Fibroblast of skin of abdomen (primary cell): ENCODE measurements at places on chromosomes 2 and 18.

GRCh38 chr2:240341064-240341463 is 94.4 kb upstream of the GPC1 start:
- no peak for DNase-seq

DNA sequence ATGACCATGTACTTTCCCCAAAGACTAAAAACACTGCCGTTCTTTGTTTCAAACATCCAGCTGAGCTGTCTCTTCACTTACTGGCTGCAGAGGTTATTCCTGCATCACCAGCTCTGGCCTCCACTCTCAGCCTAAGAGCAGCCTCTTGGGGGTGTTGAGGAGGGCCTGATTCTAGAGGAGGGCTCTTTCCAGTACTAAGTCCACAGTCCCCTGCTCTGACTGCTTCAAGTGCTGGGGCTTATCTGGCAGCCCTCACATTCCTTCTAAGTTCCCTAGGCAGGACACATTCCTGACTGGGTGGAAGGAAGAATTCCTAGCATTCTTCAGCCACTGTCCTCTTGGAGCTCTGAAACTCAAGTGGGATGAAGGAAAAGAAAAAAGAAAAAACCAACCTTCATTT is 32.9 kb upstream of the EHBP1 start:
- peak; percentile 94 for DNase-seq

- DNase-seq: no peak
Measured at GRCh38 chr18:71329114-71329513, 1040.3 kb downstream of the SOCS6 start.

- no peak for DNase-seq
Measured at GRCh38 chr2:220509966-220510365, 882.5 kb downstream of the SLC4A3 start.

- DNase-seq: no peak
Measured at GRCh38 chr2:18889565-18890332, 300.4 kb upstream of the NT5C1B start.

DNA sequence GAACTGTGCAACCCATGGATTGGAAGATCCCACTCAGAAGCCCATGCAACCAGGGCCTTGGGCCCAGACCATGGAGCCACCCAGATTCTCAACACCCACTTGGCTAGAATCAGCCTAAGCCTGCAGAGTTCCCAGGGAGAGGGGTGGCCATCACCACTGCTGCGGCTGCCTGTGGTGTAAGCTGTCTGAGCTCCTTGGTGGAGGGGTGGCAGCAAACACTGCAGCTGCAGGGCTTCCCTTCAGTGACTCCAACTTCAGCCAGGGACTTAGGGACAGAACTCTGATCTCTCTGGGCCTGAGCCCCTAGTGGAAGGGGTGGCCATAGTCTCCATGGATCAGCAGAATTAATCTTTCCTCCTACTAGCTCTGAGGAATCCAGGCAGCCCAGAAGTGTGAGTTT is 72.5 kb downstream of the RAD51AP2 start:
- DNase-seq: no peak

DNA sequence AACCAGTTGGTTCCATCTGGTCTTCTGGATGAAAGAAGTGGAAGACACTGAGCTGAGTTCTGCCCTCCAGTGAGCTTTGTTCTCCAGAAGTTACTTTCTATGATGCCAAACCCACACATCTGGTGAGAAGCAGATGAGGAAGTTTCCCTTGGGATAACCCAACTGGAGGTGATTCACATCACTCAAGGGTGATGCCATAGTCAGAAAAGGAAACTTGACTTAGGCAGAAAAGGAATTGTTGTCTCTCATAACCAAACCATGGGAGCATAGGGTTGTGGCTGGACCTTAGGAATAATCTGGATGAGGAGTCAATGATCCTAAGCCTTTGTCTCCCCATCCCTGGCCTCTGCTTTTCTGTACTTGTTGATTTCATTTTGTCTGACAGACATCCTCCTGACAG is 43.7 kb downstream of the CDC42EP3 start:
- no peak for DNase-seq

- no peak for DNase-seq
Measured at GRCh38 chr2:26685341-26685740, 7.2 kb upstream of the KCNK3 start.

DNA sequence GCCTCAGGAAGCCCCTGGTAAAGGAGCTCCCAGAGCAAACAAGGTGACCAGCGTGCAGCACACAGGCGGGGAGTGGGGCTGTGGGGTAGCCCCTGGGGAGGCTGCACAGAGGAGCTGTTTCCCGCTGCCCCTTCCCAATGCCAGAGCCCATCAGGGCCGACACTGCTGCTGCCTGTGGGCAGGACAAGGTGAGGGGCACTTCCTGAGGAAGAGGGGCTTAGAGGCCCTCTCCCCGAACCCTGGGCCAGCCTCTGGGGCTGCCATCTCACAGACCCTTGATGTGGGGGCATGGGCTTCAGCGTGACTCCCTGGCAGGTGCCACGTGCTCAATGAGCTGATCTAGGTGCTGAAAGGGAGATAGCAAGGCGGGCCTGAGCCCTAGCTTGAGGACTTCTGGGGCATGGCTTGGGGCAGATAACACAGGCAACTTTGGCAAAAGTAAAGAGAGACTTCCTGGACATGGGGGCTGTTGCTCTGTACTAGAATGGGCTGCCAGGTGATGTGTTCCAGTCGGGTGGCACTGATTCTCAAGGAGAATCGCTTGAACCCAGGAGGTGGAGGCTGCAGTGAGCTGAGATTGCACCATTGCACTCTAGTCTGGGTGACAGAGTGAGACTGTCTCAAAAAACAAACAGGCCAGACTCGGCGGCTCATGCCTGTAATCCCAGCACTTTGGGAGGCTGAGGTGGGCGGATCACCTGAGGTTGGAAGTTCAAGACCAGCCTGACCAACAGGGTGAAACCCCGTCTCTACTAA is 9.9 kb upstream of the KLF11 start:
- no peak for DNase-seq

GRCh38 chr18:76844742-76845477 is 22.6 kb downstream of the ZNF236 start:
- DNase-seq: no peak

DNA sequence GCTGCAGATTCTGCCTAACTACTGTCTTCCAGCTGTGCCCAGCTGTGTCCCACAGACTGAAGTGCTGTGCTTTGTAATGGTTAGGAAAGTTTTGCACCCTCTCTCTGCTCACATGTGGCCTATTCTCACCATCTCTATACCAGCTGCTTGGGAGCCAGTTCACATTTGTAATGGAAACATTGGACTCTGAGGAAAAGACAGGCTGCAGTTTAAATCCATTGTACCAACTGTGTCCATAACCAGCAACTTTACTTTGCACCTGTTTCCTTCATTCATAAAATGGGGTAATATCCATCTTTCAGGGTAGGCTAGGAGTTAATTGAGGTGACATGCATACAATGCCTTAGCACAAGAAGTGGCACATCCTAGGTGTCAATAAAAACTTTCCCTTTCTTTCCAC is 344.0 kb downstream of the TNS1 start:
- no peak for DNase-seq

DNA sequence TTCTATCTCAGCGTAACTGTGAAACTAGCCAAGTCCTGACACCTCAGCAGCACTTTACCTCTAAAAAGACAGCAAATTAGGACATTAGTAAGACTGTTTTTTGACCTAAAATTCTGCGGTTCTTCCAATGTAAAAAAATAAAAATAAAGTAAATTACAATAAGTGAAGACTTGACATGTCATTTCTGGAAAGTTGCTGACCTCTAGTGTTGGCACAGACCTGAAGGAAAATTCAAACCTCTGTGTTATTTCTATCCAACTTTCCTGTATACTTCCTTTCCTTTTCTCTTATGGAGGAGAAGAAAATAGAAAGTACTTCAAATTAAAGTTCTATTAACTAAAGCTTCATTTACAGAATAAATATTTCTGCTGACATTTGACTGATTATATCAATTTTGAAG is 110.6 kb downstream of the TMEM182 start:
- DNase-seq: no peak

DNA sequence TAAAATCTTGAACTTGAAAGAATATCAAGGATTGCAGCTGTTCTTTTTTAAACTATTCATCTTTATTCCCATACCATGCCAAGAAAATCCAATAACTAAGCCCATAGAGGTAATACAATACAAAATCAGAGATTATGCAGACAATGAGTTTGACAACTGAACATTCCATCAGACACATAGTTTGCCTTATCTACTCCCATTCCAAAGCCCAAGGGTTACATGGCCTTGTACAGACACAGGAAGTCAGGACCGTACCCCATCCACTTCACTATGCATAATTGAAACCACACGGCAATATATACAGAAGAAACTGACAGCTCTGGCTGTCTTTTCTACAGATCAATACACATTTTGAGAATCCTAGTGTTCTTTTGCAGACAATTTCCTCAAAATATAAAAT is 181.3 kb downstream of the TMX3 start:
- peak; percentile 37 for DNase-seq

GRCh38 chr2:237471438-237472186 is 15.4 kb upstream of the MLPH start:
- DNase-seq: peak; percentile 44

GRCh38 chr2:190922376-190922775 is 41.8 kb downstream of the GLS start:
- DNase-seq: no peak

- DNase-seq: no peak
Measured at GRCh38 chr2:20707601-20708000, 40.7 kb downstream of the GDF7 start.

GRCh38 chr2:104863468-104864279 is 9.8 kb downstream of the POU3F3 start:
- DNase-seq: no peak

- no peak for DNase-seq
Measured at GRCh38 chr18:25826823-25827222, 263.6 kb downstream of the SS18 start.

- DNase-seq: peak; percentile 20
Measured at GRCh38 chr2:4047961-4048891, 344.9 kb downstream of the DCDC2C start.

- peak; percentile 24 for DNase-seq
Measured at GRCh38 chr2:5227062-5227699, 465.0 kb upstream of the SOX11 start.

GRCh38 chr2:214649440-214650205 is 159.9 kb downstream of the BARD1 start:
- peak; percentile 49 for DNase-seq

- no peak for DNase-seq
Measured at GRCh38 chr2:30601375-30601774, 154.3 kb downstream of the LCLAT1 start.

- DNase-seq: no peak
Measured at GRCh38 chr2:216756435-216756834, 61.1 kb upstream of the IGFBP5 start.

DNA sequence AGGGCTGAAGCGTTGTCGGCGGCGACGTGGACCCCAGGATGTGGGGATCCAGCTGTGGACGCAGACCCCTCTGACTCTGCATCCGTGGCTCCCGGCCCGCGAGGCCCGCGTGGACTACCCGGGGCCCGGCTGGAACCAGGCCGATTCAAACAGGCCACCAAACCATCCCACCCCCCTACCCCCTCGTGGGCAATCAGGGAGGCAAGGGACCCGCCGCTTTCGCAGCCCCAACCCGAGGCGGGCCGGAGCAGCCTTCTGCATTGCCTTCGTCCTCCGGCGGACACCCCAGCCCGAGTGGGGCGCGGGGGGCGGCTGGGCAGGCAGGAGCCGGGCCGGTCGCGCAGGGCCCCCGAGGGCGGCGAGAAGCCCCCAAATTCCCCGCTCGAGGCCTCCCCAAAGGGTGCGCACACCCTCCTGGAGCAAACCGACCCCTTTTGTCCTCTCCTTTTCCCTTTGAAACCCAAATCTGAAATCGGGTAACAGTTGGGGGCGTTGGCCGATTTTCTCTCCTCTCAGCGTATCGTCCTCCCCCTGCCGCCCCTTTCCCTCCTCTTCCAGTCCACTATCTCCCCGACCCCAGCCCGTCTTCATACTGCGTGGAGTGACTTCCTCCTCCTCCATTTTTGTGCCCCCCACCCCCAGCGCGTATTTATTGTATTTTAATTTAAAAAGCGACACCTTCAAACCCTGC is 7.4 kb downstream of the SP9 start:
- DNase-seq: no peak

GRCh38 chr2:24576617-24577016 is 85.6 kb downstream of the NCOA1 start:
- DNase-seq: no peak

DNA sequence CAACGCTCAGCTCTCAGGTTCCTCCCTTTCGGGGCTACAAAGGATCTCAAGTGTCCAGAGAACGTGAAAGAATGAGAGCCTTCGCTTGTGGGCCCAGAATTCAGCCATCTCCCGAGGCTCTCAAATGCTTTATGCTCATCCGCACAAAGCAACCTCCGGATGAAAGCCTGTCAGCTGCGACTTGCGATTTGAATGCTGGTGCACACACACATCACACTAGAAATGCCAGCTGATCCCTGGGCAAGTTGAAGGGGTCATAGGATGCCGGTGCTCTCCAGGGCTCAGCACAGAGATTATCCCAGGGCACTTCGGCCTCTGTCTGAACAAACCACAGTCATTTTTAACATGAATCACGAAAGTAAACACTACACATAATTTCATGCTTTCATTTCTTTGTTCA is 141.8 kb upstream of the MYT1L start:
- DNase-seq: no peak

DNA sequence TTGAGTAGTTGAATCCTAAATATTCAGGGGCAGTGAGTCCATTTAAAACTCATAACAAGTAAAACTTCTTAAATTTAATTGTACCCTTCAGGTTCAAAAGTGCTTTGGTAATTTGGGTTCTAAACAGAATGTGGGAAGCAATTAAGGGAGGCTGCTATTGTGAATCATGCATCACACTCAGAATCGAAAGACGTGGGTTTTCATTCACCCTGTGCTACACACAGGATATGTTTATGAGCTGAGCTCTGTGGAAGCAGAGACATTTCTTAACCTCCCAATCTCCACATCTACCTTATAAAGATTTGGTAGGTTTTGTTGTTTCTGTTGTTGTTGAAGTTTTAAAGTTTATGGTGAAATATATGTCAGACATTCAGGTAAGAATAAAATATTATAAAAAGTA is 633.4 kb downstream of the DPP10 start:
- DNase-seq: no peak

DNA sequence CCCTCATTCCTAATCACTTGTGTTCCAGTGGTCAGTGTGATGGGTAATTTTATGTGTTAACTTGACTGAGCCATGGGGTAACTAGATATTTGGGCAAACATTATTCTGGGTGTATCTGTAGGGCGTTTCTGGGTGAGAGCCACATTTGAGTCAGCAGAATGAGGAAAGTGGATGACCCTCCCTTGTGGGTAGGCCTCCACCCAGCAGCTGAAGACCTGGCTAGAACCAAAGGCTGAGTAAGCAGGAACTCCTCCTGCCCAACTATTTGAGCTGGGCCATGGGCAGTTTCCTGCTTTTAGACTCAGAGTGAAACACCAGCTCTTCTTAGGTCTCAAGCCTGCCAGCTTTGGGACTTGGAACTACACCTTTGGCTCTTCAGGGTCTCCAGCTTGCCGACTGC is 141.8 kb downstream of the ACKR3 start:
- DNase-seq: no peak

GRCh38 chr2:3929374-3929773 is 226.0 kb downstream of the DCDC2C start:
- no peak for DNase-seq

GRCh38 chr2:69645031-69645431 is 1.5 kb upstream of the AAK1 start:
- peak; percentile 16 for DNase-seq
